ENCODE measurements at places on chromosomes 2 and 18.

GRCh38 chr2:142716463-142717242 lies 160.8 kb upstream of the KYNU start:
- no peak for DNase-seq

DNA sequence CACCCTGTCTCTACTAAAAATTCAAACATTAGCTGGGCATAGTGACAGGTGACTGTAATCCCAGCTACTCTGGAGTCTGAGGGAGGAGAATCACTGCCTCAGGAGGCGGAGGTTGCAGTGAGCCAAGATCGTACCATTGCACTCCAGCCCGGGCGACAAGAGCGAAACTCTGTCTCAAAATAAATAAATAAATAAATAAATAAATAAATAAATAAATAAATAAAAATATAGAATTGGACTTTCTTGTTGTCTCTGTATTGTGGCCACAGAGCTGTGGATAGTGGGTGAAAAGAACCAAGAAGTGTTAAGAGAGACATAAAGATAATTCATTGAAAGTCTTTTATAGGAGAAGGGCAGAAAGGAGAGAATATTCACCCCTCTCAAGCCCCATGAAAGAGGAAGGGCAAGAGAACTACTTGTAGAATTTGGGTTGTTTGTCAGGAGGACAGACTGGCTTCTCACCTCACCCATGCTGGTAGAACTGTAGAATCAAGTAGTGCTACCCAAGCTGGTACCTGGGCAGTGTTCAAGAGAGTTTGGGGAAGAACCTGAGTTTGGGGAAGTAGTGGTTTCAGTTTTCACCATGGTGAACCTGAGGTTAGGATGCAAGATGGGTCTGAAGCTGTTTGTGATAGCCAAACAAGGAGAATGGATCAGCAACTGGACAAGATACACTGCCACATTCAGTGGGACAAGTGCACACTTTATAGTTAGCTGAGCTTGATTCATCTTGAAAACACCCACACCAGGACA lies 256.5 kb downstream of the CD226 start:
- no peak for DNase-seq

DNA sequence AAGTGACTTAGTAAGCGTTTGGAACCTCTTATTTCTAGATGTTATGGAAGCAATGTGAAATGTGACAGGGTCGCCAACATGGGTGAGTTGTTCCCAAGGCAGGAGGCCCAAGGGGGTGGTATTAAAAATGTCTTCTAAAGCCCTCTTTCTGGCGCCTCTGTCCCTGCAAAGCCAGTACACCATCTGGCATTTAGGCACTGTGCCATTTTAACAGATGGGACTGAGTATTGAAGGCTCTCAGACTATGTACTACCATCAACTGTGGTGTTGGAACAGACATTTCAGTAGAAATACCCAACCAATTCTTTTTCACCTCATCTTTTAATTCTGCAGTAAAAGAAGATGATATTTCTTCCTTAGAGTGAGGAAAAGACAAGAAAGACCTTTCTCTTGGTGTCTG lies 384.5 kb upstream of the MMADHC start:
- DNase-seq = no peak

GRCh38 chr2:38113981-38114708 lies 38.2 kb upstream of the CYP1B1 start:
- no peak for DNase-seq

- no peak for DNase-seq
Measured at GRCh38 chr2:162368494-162368893, 24.6 kb downstream of the GCA start.

- no peak for DNase-seq
Measured at GRCh38 chr2:202376460-202377206, 506 bp downstream of the BMPR2 start.

GRCh38 chr18:41540237-41540871 lies 414.7 kb upstream of the PIK3C3 start:
- no peak for DNase-seq

DNA sequence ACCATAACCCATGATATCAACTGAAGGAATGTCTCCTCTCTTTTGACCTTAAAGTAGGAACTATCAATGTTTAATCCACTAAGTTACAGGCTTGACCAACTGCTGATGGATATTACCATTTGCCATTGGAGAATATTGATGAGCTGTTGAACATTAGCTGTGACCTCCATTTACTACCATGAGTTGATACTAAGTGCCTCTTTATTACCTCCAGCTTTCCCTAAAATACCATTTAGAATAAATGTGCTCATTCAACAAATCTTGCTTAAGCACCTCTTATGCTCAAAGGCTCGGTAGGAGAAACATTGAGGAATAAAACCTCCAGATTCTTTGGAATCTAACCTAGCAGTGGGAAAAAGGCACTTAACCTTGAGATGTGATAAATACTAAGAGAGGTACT lies 81.2 kb downstream of the FAM124B start:
- DNase-seq = no peak

DNA sequence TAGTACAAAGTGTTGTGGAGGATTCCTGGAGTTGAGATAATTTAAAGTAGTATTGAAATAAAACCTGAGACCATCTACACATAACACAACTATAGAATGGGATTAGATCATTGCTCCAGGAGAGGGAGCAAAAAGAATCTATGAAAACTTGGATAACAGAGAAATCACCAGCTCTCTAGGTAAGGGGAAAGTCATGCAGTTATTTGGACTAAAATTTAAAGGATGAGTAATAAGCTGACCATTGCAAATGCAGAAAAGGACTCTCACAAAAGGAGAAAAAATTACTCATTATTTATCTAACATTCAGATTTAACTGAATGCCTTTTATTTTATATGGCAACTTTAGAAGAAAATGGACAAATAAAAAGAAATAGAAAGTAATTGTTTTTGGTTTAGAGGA lies 1399.8 kb upstream of the ACVR2A start:
- DNase-seq = no peak

- DNase-seq = no peak
Measured at GRCh38 chr2:120750488-120751210, 15.0 kb downstream of the GLI2 start.

DNA sequence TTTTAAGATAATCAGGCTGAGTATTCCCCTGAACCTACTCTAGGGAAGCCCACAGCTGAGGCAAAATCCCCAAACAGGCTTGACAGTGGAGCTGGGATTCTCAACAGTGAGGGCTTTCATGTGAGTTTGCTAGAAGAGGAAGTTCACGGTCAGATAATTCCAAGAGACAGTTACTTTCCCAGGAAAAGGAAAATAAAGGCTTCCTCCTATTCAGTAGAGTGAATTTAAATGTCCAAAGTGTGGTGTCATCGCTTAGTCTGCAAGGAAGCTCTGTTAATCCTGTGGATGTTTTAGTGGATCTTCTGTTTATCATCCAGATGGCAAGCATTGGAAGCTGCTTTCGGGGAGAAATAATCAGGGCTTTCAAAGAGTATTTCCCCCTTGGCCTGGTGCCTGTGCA lies 119.8 kb downstream of the RPIA start:
- DNase-seq = no peak

DNA sequence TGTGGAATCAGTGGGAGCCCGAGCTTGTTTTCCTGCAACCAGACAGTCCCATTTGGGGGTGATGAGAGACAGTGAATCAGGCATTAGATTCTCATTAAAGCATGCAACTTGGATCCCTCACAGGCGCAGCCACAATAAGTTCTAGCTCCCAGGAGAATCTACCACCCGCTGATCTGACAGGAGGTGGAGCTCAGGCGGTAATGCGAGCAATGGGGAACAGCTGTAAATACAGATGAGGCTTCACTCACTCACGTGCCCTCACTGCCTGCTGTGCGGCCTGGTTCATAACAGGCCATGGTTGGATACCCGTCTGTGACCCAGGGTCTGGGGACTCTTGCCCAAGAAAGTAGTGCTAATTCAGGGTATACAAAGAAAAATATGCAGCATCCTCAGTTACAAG lies 144.8 kb upstream of the RGPD4 start:
- no peak for DNase-seq

DNA sequence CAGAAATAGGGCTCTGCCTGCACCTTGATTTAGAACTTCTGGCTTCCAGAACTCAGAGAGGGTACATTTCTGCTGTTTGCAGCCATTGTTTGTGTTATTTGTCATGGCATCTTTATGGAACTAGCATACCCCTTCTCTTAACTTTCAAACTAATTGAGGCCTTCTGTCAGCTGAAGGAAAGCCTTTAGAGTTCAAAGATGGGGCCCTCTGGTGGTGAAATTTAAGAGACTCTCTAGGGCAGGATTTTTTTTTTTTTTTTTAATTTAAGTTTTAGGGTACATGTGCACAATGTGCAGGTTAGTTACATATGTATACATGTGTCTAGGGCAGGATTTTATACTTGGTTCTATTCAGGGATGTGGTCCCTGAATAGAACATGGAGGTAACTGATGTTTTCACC lies 260.6 kb upstream of the LINC00305 start:
- DNase-seq = no peak

DNA sequence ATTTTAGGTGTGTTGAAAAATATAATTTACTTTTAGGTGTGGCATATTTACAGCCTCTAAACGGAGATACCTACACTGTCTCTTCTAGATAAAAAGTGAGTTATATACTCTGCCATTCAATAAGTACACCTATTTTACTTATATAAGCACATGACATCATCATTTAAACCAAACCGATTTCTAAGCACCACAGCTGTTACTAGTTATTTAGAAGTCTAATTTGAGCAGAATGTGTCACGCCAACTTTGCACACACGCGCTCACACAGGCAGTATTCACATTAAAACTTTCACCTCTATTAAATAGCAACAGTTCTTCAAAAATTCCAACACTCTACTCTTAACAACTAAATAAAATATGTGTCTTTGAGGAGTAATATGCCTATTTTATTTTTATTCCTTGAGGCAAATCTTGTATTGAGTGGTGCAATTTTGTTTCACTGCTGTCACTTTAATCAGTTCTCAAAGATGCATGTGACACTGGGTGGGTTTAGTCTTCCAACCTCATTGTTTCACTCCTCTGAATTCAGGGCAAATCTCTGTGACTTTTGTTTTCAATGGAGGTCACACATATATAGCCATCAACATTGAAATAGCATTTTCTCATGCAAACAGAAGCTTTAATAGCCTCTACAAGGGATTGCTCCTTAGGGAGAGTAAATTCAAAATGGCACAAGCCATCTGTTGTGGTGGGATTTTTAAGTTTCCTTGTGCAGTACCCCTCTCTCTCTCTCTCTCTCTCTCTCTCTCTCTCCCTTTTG lies 721.0 kb downstream of the PLCL1 start:
- DNase-seq = no peak

GRCh38 chr2:80007777-80008503 lies 296.6 kb downstream of the LRRTM1 start:
- no peak for DNase-seq

- no peak for DNase-seq
Measured at GRCh38 chr2:32064021-32064601, 755 bp downstream of the SPAST start.

GRCh38 chr2:86028766-86029381 lies 76.8 kb downstream of the POLR1A start:
- DNase-seq = no peak

DNA sequence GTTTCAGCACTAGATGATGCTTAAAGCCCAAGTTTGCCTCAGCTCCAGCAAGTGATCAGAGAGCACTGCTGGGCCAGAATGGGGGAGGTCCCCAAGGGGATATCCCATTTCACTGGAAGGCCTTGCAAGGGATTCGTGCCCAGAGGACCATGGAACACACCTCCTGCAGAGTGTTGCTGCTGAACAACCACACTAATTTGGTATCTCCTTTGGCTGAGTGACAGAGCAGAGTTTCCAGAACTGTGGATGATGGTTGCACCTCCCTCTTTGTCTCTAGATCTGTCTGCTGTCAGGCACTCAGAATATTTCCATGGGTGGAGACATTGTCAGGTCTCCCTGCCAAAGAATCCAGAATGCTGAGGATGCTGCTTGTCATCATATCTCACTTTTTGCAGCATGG lies 484.8 kb upstream of the NETO1 start:
- no peak for DNase-seq

GRCh38 chr18:42113529-42114191 lies 158.6 kb downstream of the PIK3C3 start:
- no peak for DNase-seq

DNA sequence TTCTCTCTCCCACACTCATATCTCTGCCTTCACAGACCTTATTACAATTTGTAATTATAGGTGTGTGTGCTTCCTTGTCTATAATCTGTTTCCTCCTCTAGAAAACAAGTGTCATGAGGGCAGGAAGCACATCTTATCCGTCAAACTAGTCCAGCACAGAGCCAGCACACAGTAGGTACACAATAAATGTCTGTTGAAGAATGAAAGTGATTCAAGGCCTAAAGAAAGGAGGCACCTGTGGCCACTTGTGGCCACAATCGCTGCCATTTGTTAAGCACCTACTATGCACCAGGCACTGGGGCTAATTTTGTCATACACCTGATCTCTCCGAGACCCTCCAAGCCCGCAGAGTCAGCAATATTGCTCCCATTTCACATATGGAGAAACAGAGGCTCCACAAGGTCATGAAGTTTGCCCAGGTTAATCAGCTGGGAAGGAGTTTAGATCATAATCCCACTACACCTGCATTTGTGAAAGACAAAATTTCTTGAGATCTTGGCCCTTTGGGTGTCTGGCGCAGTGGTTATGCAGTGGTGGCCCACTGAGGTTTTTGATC lies 78.4 kb downstream of the TNS1 start:
- no peak for DNase-seq

DNA sequence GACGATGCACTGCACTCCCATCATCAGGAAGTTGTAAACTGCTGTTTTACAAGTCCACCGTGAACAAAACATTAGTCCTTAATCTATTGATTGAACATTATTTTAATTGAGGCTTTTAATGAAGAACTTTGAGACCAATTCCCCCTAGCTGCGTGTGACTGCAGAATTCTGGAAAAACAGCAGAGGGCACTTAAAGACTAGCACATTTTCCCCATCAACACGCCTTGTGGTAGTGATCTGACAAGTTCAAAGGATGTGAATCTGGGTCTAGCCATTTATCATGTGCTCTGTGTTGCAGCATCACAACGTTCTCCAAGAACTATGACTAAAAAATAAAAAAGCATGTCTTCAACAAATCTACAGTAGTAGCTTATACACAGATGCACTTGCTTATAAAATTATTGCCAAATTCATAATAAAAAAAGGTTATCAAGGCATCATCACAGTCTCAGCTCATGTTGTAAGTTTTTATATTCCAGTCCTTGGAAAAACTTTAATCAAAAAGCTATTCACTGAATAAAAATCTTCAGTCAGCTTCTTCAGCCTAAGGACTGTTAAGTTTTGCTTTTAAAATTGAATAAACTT lies 35.8 kb downstream of the SKOR2 start:
- DNase-seq = no peak

GRCh38 chr2:239640210-239640609 lies 239.4 kb upstream of the HDAC4 start:
- DNase-seq = no peak

GRCh38 chr18:36608107-36608506 lies 220.7 kb downstream of the TPGS2 start:
- no peak for DNase-seq

DNA sequence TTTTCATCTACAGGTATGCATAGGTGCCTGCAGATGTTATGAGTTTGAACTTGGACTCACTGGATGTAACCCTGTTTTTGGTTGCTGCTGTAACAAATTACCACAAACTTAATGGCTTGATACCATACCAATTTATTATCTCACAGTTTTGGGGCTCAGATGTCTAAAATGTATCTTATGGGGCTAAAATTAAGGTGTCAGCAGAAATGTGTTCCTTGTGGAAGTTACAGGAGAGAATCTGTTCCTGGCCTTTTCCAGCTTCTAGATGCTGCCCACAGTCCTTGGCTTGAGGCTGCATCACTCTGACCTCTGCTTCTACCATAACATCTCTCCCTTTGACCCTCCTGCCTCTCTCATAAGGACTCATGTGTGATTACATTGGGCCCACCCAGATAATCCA lies 47.6 kb downstream of the POLE4 start:
- DNase-seq = no peak

All from stimulated activated CD8-positive, alpha-beta memory T cell treated with anti-CD3 and anti-CD28 coated beads, Interleukin-7, amount 100 ng/mL, for 1 hour (primary cell).